ENCODE measurements at places on chromosomes 13 and 19.

- DNase-seq: no peak
Measured at GRCh38 chr13:78198419-78198818, 279.8 kb upstream of the EDNRB start.

- no peak for DNase-seq
Measured at GRCh38 chr19:9531933-9532332, 6.5 kb downstream of the ZNF426 start.

DNA sequence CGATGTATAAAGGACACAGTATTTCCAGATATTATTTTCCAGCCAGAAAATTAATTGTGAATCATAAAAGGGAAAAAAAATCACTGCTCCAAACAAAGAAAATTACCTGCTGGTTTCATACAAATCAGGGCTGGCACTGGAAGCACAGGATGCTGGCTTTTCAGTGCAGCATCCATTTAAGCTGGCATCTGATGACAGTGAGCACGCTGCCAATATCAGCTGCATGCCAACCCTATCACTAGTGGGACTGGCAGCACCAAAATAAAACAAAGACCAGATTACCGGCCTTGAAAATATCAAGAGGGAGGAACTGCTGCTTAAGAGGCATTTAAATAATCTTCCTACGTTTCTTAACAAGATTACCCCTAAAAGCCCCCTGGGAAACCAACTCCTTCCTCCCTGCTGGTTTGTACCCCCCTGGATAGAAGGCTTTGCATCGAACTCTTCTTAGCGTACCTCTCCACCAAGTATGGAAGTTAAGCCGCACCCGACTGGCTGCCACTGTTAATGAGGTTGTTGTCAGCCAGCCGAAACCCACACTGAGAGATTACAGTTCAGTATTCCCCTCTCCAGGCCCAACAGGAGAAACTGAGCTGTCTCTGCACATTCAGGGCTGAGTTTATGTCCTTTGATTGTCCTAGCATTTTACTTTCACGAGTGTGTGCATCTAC is 257.8 kb downstream of the EFNB2 start:
- no peak for DNase-seq

GRCh38 chr19:51186323-51186722 is 38.6 kb upstream of the CD33 start:
- DNase-seq: no peak

DNA sequence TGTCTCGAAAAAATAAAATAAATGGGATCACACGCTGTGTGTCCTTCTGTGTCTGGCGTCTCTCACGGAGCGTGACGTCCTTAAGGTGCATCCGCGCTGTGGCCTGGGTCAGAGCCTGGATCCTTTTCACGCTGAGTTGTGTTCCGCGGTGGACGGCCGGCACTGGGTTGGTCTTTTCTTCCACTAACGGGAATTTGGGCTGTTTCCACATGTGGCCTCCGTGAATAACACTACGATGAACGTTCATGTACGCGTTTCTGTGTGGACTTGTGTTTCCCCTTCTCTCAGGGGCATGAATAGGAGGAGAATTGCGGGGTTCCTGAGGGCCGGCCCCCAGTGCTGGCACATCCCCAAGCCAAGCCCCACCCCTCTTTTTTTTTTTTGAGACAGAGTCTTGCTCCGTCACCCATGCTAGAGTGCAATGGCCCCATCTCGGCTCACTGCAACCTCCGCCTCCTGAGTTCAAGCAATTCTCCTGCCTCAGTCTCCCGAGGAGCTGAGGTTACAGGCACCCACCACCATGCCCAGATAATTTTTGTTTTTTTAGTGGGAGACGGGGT is 6.2 kb upstream of the PTBP1 start:
- no peak for DNase-seq

DNA sequence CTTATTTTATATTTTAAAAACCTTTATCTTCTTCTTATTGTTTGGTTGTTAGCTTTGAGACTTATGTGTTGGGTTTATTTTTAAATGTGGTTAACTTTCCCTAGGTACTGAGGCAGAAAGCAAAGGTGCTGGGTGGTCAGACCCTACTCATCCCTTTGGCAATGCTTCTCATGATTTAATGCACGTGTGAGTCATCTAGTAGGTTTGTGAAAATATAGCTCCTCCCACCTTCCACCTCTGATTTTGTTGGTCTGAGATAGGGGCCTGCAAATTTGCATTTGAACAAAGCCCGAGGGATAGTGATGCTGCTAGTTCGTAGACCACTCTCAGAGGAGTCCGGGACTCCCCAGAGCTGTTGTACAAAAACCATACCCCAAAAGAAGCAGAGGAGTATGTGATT is 771.3 kb upstream of the ARGLU1 start:
- no peak for DNase-seq

- DNase-seq: peak; percentile 17
Measured at GRCh38 chr19:38932425-38933179, 1.9 kb downstream of the MRPS12 start.

DNA sequence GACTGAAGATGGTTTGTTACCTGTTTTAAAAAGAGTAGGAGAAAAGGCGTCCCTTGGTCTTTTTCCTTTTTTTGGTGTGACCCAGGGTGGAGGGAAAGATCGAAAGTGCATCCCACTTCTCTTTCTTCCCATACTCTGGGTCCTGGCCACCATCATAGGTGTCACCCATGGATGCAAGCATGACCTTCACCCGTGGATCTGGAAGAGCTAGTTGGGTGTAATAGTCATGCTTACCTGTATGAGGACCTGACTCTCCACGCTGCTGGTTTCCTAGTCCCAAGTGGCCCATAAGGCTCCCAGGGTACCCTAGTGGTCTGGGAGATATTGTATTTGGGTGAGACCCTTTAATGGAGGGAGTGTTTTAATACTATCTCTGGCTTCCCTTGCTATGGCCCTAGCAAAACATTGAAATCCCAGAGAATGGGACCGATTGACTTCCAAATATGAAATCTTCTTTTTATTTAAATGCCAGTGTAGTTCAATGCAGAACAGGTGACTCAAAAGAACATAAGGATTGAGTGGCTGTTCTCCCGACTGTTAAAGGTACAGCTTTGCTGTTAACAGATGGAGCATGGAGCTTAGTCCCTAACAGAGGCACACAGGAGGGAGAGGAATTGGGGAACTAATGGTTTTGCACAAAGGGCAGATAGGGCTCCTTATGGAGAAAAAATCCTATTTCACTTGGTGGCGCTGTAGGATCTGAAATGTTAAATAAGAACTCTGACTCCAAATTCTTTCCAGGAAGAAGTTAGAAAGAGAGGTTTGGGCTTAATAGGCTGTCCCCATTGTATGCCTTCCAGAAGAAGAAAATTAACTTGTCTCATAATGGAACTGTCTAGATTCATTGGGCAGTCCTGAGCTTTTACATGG is 7.0 kb upstream of the ZNF550 start:
- DNase-seq: no peak
